SK-N-SH (cell line): ENCODE measurements at places on chromosomes 1 and 21. TPM values are rescaled to one million over a fixed set of nuclear protein-coding genes. Genes with fewer than 3 reads are reported as not detected.

DNA sequence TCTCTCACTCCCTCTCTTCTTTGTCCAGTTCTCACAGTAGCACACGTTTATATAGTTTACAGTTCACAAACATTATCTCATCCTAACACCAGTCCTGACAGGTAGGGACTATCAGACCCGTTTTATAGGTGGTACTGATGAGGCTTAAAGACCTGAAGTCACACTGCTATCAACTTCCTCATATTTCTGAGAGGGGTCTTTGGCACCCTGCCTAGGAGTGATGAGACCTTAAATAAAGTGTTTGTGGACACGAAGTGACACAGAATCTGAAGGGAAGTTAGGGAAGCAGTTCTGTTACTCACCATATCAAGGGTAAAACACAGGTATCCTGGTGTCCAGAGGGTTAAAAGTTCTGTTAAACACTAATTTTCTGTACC is 590 bp upstream of the TACSTD2 start:
- no peak overlapping the region for H3K27ac ChIP-seq
- no peak overlapping the region for H3K4me3 ChIP-seq
- no peaks in the 10 kb centered on the region for H3K27me3 ChIP-seq
- no peaks in the 10 kb centered on the region for H3K36me3 ChIP-seq
- no peaks in the 10 kb centered on the region for H3K4me1 ChIP-seq

Gene PRAMEF13
- not detected in 2 replicates for polyA plus RNA-seq

Gene BMP8B
- polyA plus RNA-seq = 0.07 and 0.16 TPM in 2 replicates

Gene LEFTY2
- polyA plus RNA-seq = not detected in 2 replicates

DNA sequence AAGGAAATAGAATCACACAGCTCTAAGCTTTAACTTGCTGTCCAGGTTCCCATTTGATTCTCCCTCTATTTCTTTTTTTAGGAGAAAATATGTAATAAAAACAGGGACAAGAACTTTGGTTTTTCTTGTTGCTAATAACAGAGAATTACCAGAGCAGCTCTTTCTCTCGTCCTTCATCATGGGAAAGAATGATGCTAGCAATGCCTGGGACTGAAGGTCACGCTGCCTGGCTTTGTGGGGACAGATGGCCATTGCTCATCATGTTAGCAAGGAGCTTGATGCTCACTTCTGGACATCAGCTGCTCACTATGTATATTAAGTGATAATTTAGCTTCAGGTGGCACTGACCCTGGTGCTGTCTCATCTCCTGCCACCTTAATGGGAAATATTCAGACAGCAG is 77.3 kb upstream of the AKT3 start:
- no peak for DNase-seq
- H3K4me3 ChIP-seq = no peak overlapping the region
- peaks cover 33% of the 10 kb centered on the region for H3K4me1 ChIP-seq
- H3K27me3 ChIP-seq = no peaks in the 10 kb centered on the region
- H3K27ac ChIP-seq = no peak overlapping the region

DNA sequence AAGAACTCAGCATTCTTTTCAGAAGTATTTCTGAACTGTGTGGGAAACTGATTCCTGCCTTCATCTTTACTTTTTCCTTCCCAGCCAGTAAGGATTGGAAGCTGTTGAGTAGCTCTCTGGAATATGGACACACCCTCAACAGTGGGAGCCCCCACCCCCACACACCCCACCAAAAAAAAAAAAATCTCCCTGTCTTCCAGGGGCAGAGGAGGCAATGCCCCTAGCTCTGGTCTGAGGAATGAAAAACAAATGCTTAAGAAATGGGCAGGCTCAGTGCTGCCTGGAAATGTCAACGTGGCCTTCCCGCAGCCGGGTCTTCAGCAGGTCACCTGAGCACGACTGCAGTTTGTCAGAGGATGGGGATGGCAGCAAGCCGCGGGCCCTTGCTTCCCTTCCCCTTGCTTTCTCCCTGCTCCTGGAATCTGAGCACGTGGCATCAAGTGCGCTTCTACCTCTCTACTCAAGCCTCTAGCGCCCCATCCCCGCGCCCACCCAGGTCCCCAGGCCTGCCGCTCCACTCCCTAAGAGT is 479 bp downstream of the RGS16 start:
- H3K36me3 ChIP-seq = no peaks in the 10 kb centered on the region
- no peaks in the 10 kb centered on the region for H3K27me3 ChIP-seq
- H3K4me1 ChIP-seq = no peaks in the 10 kb centered on the region
- peak overlapping the region; percentile 63; the same call in 1 of the 2 replicates for H3K27ac ChIP-seq
- DNase-seq = peak; percentile 61
- H3K4me3 ChIP-seq = peak overlapping the region; percentile 57

- no peaks in the 10 kb centered on the region; the same call in 1 of the 2 replicates for H3K27me3 ChIP-seq
- peaks cover 17% of the 10 kb centered on the region for H3K36me3 ChIP-seq
- DNase-seq = no peak
- no peak overlapping the region for H3K27ac ChIP-seq
- H3K4me1 ChIP-seq = peaks cover 4% of the 10 kb centered on the region
Observed at GRCh38 chr1:114782476-114782875, 2.0 kb upstream of the SIKE1 start.

- no peaks in the 10 kb centered on the region for H3K36me3 ChIP-seq
- no peak for DNase-seq
- no peaks in the 10 kb centered on the region for H3K4me1 ChIP-seq
- no peak overlapping the region for H3K27ac ChIP-seq
- H3K4me3 ChIP-seq = no peak overlapping the region
- H3K27me3 ChIP-seq = no peaks in the 10 kb centered on the region
Observed at GRCh38 chr1:15286452-15286851, 39.4 kb downstream of the FHAD1 start.

DNA sequence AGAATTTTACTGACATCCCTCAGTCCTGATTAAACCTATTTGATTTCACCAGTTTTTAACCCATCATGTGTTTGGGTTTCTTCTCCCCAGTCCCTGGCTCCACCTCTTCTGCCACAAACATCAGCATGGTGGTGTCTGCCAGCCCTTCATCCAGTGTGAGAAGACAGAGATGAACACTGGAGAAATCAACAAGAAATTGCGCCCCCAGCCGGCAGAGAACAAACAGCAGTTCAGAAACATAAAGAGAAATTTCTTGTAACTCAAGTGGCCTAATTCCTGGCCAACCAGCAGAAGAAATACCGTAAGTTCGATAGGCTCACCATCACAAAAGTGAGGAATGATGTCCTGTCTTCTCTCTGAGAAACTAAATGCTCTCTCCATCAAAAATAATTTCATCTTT is 18.3 kb downstream of the S100A11 start:
- peaks cover 72% of the 10 kb centered on the region; the same call in 1 of the 2 replicates for H3K27me3 ChIP-seq
- H3K4me1 ChIP-seq = no peaks in the 10 kb centered on the region
- no peaks in the 10 kb centered on the region for H3K36me3 ChIP-seq
- H3K27ac ChIP-seq = no peak overlapping the region

GRCh38 chr1:20345419-20345818 is 54.7 kb downstream of the VWA5B1 start:
- H3K4me1 ChIP-seq = peaks cover 24% of the 10 kb centered on the region
- H3K27me3 ChIP-seq = no peaks in the 10 kb centered on the region
- H3K36me3 ChIP-seq = no peaks in the 10 kb centered on the region
- no peak for DNase-seq
- H3K4me3 ChIP-seq = no peak overlapping the region

Gene RAB25
- polyA plus RNA-seq = not detected in 2 replicates

GRCh38 chr21:44500111-44500510 is 39.9 kb downstream of the KRTAP10-1 start:
- no peak overlapping the region for H3K4me3 ChIP-seq
- H3K36me3 ChIP-seq = no peaks in the 10 kb centered on the region
- H3K4me1 ChIP-seq = no peaks in the 10 kb centered on the region
- H3K27ac ChIP-seq = no peak overlapping the region

- no peaks in the 10 kb centered on the region for H3K27me3 ChIP-seq
- peaks cover 10% of the 10 kb centered on the region for H3K4me1 ChIP-seq
- DNase-seq = no peak
- H3K27ac ChIP-seq = no peak within 1 kb of the TSS; the same call in 1 of the 2 replicates
- H3K36me3 ChIP-seq = no peaks in the 10 kb centered on the region
Observed at GRCh38 chr1:59814901-59815825, at the start of gene HOOK1. Gene HOOK1, plus strand, starts transcription at chr1:59814949. Its CDS starts 169 bp downstream, at chr1:59815118.

DNA sequence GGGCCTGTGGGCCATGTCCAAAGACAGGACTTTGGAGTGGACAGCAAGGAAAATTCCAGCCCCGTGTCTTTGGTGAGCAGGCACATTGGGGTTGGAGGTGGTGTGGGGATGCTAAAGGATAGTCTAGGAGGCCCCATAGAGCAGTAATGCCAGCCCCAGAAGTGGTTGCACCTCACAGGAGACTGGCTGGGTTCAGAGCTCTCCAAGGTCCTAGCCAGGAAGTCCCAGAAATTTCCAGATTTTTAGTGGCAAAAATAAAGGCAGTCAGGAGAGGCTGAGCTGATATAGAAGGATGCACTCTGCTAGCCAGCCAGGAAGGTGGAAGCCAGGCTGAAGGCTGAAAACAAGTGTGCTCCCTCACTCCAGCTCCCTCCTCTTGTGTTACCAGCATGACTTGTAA is 144.0 kb upstream of the KCND3 start:
- no peak for DNase-seq
- H3K4me1 ChIP-seq = no peaks in the 10 kb centered on the region
- H3K36me3 ChIP-seq = no peaks in the 10 kb centered on the region
- H3K27ac ChIP-seq = no peak overlapping the region

- no peak for DNase-seq
- H3K4me3 ChIP-seq = no peak overlapping the region
- H3K4me1 ChIP-seq = no peaks in the 10 kb centered on the region
- peaks cover 25% of the 10 kb centered on the region; the same call in 1 of the 2 replicates for H3K27me3 ChIP-seq
Observed at GRCh38 chr1:91717839-91718238, 168.1 kb downstream of the TGFBR3 start.

- H3K4me3 ChIP-seq = peak within 1 kb of the TSS; percentile 71
- H3K36me3 ChIP-seq = no peaks in the 10 kb centered on the region
- H3K27me3 ChIP-seq = no peaks in the 10 kb centered on the region
- DNase-seq = no peak
- H3K27ac ChIP-seq = peak within 1 kb of the TSS; percentile 58
- H3K4me1 ChIP-seq = peaks cover 46% of the 10 kb centered on the region
Observed at GRCh38 chr1:21937034-21937371, at the start of gene HSPG2. Gene HSPG2, minus strand, starts transcription at chr1:21937310. Its CDS starts 93 bp downstream, at chr1:21937217.

GRCh38 chr1:86695400-86695799 is 9.0 kb upstream of the SH3GLB1 start:
- H3K36me3 ChIP-seq = no peaks in the 10 kb centered on the region
- no peaks in the 10 kb centered on the region; the same call in 1 of the 2 replicates for H3K27me3 ChIP-seq
- 0 out of 2 replicates have a peak, but pooled peaks cover 4% of the 10 kb centered on the region for H3K4me1 ChIP-seq
- no peak overlapping the region for H3K27ac ChIP-seq
- no peak for DNase-seq

Gene THEM5
- not detected in 2 replicates for polyA plus RNA-seq

Gene BMP8A
- polyA plus RNA-seq = 0.05 and 0.16 TPM in 2 replicates

DNA sequence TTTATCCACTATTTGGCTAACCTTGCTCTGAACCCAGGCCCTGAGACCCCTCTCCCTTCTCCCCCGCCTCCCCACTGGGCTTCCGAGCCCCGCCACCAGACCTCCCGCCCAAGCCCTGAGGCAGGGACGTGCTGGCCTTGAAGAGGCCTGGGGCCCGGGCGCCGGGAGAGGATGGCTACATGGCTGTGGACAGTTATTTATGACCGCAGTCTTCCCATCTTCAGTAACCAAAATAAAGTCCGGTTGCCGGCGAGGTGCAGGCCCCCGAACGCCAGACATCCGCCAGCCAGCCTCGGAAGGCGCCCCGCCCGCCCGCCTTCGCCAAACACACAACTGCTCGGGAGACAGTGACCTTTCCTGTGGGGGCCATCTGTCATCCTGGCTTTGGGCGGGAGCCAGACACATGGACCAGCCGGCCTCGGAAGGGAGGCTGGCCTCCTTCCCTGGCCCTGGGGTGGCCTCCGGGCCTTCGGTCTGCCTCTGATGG is 69.0 kb downstream of the DHRS3 start:
- peak overlapping the region; percentile 76 for H3K27ac ChIP-seq
- H3K4me1 ChIP-seq = peaks cover 9% of the 10 kb centered on the region
- no peaks in the 10 kb centered on the region for H3K36me3 ChIP-seq

- peaks cover 76% of the 10 kb centered on the region for H3K36me3 ChIP-seq
- no peaks in the 10 kb centered on the region for H3K27me3 ChIP-seq
- H3K4me3 ChIP-seq = no peak overlapping the region
- no peak for DNase-seq
- no peak overlapping the region for H3K27ac ChIP-seq
Observed at GRCh38 chr1:111157431-111157830, 17.4 kb downstream of the CEPT1 start.

Gene OR10T2
- not detected in 2 replicates for polyA plus RNA-seq

Gene GLRX2
- 9.4 and 12.8 TPM in 2 replicates for polyA plus RNA-seq

Gene BARHL2
- polyA plus RNA-seq = not detected in 2 replicates

- DNase-seq = no peak
- peaks cover 1% of the 10 kb centered on the region for H3K36me3 ChIP-seq
- peaks cover 19% of the 10 kb centered on the region for H3K4me1 ChIP-seq
- H3K27ac ChIP-seq = peak overlapping the region; percentile 55
- H3K27me3 ChIP-seq = no peaks in the 10 kb centered on the region
Observed at GRCh38 chr21:26148071-26148839, 22.3 kb downstream of the APP start.

DNA sequence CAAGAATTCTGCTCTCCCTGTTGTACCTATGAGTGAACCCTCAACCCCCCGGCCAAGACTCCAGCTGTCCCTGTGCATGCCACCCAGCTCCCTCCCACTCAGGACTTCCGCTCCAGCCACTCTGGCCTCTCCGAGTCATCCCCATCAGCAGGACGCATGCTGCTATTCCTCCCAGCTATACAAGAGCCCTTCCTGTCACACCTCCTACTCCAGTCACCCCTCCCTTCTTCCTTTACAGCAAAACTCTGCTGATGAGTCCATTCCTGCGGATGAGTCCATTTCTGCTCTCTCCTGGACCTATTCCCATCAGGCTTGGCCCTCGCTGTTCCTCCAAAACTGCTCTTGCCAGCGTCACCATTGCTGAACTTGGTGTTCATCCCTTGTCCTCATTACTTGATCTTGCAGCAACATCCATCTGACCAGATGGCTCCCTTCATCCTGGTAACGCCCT is 42.2 kb downstream of the H3-3A start:
- H3K27me3 ChIP-seq = no peaks in the 10 kb centered on the region
- H3K4me1 ChIP-seq = peaks cover 10% of the 10 kb centered on the region; the same call in 1 of the 2 replicates
- no peak for DNase-seq
- no peak overlapping the region for H3K27ac ChIP-seq
- no peaks in the 10 kb centered on the region for H3K36me3 ChIP-seq
- H3K4me3 ChIP-seq = no peak overlapping the region

GRCh38 chr1:119116725-119117124 is 23.7 kb downstream of the WARS2 start:
- H3K4me3 ChIP-seq = no peak overlapping the region
- no peaks in the 10 kb centered on the region for H3K36me3 ChIP-seq
- H3K27ac ChIP-seq = no peak overlapping the region

Gene TP73
- polyA plus RNA-seq = 0.21 and 0.64 TPM in 2 replicates

DNA sequence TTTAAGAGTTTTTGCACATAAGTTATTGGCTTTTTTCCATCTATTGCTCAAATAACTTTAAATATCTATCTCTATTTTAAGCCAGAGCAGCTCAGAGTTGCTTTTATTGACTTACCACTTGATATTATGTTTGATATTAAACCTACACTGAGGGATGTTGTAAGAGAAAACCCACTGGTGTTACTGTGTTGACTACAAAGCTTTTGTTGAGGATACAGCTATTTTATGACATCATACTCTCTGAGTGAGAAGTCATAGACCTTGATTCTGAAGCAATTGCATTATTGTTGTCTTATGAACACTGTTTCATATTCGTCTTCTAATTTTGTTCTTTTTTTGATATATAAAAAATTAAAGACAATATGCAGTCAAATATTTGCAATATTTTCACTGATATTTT is 560.4 kb downstream of the PTBP2 start:
- DNase-seq = no peak
- H3K4me3 ChIP-seq = no peak overlapping the region
- H3K4me1 ChIP-seq = no peaks in the 10 kb centered on the region; the same call in 1 of the 2 replicates
- H3K27ac ChIP-seq = no peak overlapping the region
- no peaks in the 10 kb centered on the region for H3K27me3 ChIP-seq

- H3K4me1 ChIP-seq = peaks cover 32% of the 10 kb centered on the region
- peak overlapping the region; percentile 89 for H3K27ac ChIP-seq
- DNase-seq = no peak
- no peak overlapping the region for H3K4me3 ChIP-seq
- no peaks in the 10 kb centered on the region for H3K36me3 ChIP-seq
Observed at GRCh38 chr1:115182012-115182715, 92.9 kb upstream of the TSPAN2 start.

Gene CELA2A
- not detected in 2 replicates for polyA plus RNA-seq
